ENCODE measurements at places on chromosomes 6 and 20. TPM values are rescaled to one million over a fixed set of nuclear protein-coding genes. Genes with fewer than 3 reads are reported as not detected.

Gene RAD21L1
- total RNA-seq = 0.14 TPM

Gene SCAND1
- 58.3 TPM for total RNA-seq

Gene TAF11
- 14.2 TPM for total RNA-seq

Gene CCN6
- not detected for total RNA-seq

Gene GABBR1
- 10.2 TPM for total RNA-seq

Gene UNC5CL
- total RNA-seq = 0.09 TPM

Gene POU5F1
- 0.09 TPM for total RNA-seq
